ENCODE measurements at places on chromosomes 1 and 21.
A peak's percentile ranks its signal among the peaks of the same experiment; 100 is the strongest.

DNA sequence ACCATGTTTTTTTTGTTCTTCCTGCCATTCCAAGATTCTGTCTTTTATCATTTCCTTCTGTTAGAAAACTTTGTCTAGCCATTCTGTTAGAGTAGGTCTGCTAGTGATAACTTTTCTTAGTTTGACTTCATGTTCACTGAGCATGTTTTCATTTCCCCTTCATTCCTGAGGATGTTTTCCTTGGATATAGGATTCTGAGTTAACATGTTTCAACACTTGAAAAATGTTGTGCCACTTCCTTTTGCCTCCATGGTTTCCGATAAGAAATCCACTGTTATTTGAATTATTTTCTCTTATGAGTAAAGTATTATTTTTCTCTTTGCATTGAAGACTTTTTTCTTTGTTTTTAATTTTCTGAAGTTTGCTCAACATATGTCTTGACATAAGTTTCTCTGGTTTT, 66.7 kb downstream of the ATP1A1 start:
- DNase-seq = no peak

GRCh38 chr1:175702079-175702795, 41.2 kb downstream of the TNR start:
- no peak for DNase-seq

DNA sequence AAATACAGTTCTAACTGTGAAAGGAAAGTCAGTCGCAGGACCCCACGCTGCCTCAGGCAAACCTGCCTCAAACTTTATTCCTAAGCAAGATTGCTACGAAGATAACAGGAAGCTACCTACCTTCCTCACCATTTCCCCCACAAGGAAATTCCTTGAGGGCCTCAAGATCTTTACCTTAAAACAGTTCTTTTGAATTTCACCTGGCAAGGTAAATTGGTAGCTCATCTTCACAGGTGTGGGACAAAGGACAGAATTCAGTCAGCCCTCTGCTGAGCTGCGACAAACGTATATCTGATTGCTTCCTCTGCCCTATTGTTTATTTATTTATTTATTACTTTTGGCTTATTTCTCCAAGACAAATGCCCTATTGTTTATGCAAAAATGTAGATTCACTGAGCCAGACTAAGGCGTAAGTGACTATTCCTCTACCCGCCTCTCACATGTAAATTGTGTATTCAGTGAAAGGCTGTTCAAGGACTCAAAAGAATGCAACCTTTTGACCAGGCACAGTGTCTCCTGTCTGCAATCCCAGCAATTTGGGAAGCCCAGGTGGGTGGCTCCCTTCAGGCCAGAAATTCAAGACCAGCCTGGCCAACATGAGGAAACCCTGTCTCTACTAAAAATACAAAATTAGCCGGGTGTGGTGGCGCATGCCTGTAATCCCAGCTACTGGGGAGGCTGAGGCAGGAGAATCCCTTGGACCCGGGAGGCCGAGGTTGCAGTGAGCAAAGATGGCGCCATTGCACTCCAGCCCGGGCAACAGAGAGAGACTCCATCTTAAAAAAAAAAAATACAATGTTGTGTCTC, 17.3 kb upstream of the PKNOX1 start:
- no peak for DNase-seq

GRCh38 chr1:234613128-234613875, 3.3 kb upstream of the IRF2BP2 start:
- DNase-seq = no peak

DNA sequence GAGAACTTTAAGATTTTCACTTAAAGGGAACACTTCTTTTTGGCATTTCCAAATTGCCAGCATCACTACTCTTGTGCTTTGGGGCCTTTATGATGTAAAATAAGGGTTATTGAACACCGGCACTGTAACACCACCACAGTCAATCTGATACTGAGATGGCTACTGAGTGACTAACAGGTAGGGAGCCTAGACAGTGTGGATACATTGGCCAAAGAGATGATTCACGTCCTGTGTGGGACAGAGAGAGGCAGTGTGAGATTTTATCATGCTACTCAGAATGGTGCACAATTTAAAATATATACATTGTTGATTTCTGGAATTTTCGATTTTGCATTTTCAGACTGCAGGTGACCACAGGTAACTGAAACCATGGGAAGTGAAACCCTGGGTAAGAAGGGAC, 261.6 kb downstream of the SPATA17 start:
- DNase-seq = no peak

DNA sequence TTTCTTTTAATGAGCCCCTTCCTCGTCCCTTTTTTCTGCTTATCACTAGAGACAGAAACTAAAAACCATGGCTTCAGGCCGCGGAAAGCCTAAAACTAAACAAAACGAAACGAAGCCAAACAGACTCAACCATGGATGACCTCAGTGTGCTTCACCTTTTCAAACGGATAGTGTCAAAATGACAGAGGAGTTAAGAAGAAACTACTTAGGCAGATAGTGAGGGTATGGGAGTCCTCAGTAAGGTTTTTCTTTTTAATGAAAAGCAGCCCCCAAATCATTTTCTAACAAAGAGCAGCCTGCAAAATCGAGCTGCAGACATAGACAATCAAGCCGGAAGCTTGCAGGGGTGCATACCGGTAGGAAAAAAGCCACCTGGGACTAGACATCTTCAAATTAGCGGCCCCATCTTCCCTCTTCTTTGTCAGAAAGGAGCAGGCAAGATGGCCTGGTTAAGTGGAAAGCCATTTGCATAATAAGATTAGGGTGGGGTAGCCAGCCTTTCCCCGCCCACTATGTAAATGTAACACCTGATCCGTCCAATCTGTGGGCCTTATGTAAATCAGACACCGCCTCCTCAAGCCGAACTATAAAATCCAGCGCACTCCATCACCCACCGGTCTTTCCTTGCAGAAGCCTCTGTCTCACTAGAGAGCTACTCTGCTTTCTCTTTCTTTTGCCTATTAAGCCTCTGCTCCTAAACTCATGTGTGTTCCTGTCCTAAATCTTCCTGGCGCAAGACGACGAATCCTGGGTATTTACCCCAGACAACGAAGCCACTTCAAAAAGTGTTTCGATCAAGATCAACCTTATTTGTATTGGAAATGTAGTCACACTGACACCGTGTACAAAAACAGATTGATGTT, 6.2 kb upstream of the ERO1B start:
- no peak for DNase-seq

GRCh38 chr1:150514260-150514659, 1.3 kb upstream of the FALEC start:
- DNase-seq = no peak

DNA sequence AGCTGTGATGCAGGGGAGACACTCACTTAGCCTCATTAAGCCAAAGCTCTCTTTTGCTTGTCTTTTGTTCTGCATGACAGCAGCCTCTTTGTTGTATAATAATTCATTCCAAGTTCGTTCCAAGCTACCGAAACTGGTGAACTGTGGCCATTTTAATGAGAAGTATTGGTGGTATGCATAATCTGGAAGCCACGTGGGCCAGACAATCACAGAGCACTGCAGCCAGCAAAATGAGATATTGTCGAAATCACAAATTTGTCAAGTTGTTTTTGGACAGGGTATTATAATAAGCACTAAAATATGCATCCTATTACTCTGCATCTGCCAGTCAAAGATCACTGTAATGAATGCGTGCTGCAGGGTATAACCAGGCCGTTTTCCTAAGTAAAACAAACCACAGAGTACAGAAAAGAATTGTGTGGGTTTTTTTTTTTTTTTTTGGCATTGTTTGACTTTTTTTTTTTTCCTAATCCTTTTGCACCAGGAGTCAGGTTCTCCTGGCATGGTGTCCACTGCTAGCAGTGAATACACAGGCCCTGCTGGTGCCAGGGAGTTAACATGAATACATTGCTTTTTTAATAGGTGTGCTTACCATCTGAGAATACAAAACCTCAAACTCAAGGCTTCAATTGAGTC, 423.9 kb downstream of the PTBP2 start:
- no peak for DNase-seq

DNA sequence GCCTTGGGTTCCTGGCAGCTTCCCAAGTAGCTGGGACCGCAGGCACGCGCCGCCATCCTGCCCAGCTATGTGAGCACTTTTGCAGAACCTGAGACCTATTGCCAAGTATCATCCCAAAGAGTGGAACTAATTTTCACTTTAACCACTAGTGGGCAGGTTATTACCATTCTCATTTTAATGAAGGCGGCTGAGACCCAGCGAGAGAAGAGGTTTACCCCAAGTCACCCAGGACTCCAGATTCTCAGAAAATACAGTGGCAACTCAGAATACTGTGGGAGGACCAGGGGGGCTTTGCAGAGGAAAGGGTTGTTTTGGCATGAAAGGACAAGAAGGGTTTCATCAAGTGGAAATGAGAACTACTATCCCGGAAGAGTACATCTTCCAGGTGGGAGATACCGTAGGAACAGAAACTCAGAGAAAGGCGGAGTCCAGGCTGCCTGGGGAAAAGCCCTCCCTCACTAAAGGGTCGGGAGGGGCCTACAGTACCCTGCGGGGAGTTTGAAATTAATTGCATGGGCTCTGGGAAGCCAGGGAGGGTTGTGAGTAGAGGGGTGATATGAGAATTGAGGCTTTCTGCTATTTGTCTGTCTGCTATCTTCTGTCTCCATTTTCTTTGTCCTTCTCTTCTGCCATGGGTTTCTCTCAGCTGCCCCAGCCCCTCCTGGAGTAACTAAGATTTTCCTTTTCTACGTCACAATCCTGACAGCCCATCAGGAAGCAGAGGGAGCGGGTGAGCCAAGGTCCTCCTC, 7.2 kb upstream of the SEMA4A start:
- DNase-seq = peak; percentile 80
